ENCODE measurements at places on chromosomes 4 and X.

GRCh38 chr4:139229534-139230039 is 50.4 kb downstream of the MGARP start:
- DNase-seq = no peak

- no peak for DNase-seq
These were observed 895.1 kb downstream of the PCDH18 start for GRCh38 chr4:136637071-136637777.

GRCh38 chr4:90280954-90281353 is 153.8 kb downstream of the CCSER1 start:
- DNase-seq = no peak

DNA sequence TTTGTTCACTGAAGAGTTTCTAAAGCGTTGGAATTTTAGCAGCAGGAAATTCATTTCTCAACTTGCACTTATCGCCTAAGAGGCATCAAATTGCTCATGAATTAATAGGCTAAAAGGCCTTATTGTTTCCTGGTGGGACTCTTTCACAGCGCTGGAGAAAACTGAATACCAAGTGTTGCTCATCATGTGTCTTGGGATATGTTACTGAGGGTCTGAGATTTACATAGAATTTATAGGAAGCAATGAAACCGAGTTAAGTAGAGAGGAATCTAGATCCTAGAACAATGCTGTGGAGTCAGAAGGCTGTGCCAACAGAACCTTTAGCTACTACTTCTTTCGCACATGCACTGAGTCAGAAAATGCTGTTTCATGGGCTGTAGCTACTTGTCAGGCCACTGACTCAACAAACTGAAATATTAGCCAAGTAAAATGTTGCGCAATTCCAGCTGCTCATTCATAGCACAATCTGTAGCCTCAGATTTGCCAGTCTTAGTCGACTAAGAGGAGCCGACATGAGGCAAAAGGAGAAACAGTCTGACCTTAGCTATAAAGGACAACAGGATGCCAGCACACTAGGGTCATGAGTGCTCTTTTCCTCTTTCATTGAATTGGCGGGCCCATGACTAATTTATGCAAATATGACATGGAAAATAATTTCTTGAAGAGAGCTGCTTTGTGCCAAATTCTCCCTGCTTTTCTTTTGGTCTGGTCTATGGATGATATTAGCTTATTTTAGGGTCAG is 35.9 kb upstream of the CXCL8 start:
- DNase-seq = peak; percentile 73

GRCh38 chr4:106986486-106986885 is 49.6 kb downstream of the DKK2 start:
- DNase-seq = no peak

- no peak for DNase-seq
These were observed 83.4 kb upstream of the COX18 start for GRCh38 chr4:73152893-73153292.

DNA sequence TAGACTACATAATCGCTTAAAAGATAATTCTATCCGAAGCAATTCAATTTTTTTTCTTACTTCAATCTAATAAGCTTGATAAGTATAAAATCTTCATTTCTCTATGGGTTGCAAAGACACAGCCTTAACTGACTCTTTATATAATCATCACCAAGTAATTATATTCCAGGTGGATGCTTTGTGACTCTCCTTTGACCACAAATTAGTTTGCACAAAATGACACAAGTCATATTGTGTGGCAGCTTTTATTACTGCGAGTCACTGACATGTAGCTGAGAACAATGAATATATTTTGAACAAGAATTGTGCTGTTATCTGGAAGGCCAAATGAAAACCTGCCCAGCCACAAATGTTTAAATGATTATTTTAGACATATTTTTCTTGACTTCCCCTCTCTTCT is 1727.8 kb downstream of the ARAP2 start:
- DNase-seq = no peak
